T-cell (primary cell): ENCODE measurements at places on chromosomes 2 and 18. TPM values are rescaled to one million over a fixed set of nuclear protein-coding genes. Genes with fewer than 3 reads are reported as not detected.

Gene UNC80
- not detected for total RNA-seq

Gene DSG4
- not detected for total RNA-seq

DNA sequence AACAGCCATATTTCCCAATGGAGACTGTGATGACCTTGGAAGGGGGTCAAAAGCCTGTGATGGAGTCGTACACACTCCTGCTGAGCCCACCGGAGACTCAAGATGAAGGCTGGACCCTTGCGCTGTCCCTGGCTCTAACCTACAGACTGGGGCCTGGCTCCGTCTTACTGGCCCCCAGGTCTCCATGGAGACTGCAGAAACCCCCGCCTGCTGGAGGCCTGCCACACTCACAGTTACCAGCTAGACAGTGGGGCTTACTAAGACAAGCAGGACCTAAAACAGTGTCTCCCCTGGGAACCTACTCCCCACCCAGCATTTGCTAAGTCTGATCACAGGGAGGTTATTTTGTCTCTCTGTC, 9.6 kb downstream of the C2orf72 start:
- DNase-seq: no peak
- no peaks in the 10 kb centered on the region for H3K4me1 ChIP-seq
- no peak overlapping the region for H3K4me3 ChIP-seq
- peaks cover 39% of the 10 kb centered on the region for H3K27me3 ChIP-seq
- H3K27ac ChIP-seq: no peak overlapping the region

DNA sequence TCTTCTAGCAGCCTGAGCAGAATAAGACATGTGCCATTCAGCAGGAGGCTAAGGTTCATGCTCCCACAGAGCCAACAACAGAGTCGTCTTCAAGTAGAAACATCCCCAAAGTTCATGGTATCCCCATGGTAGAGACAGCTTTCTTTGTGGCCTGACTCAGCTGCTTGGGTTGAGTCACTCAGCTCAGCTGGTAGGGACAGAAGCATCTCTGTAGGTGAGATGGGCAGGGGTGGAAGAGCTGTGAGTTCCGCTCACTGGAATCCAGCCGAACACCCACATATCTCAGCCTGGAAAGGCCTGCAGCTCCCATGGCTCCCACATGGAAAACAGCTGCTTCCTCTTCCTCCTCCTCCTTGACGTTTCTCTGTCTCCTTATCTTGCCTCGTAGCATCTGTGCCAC, 792.7 kb downstream of the RNF144A start:
- H3K27ac ChIP-seq: no peak overlapping the region
- DNase-seq: no peak
- no peaks in the 10 kb centered on the region for H3K27me3 ChIP-seq
- no peaks in the 10 kb centered on the region for H3K4me1 ChIP-seq
- no peaks in the 10 kb centered on the region for H3K36me3 ChIP-seq
